Stomach (tissue), 19 donors: ENCODE measurements at places on chromosomes 7 and 10. TPM values are rescaled to one million over a fixed set of nuclear protein-coding genes. Genes with fewer than 3 reads are reported as not detected.

The CYP2C19 gene
- total RNA-seq: 19.7 TPM

DNA sequence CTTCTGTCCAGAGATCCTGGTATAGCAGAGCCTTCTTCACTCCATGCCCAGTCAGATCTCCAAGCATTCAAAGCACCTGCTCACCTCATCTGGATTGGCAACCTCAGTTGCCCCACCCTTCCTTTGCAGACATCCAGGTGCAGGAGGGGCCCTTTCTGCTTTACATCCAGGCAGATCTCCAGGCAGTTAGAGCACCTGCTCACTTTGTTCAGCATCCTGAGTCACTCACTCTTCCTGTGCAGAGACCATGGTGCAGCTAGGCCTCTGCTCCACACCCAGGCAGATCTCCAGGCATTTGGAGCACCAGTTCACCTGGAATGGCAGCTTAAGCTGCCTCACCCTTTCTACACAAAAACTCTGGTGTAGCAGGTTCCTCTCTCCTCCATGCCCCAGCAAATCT, 153.1 kb downstream of the CDK14 start:
- no peak overlapping the region for H3K4me3 ChIP-seq
- H3K36me3 ChIP-seq: no peaks in the 10 kb centered on the region
- DNase-seq: no peak
- H3K4me1 ChIP-seq: no peaks in the 10 kb centered on the region
- H3K27ac ChIP-seq: no peak overlapping the region

- H3K4me1 ChIP-seq: peaks cover 42% of the 10 kb centered on the region
- no peak for DNase-seq
- H3K27ac ChIP-seq: no peak overlapping the region
- H3K36me3 ChIP-seq: no peaks in the 10 kb centered on the region
Measured at GRCh38 chr10:75658036-75658435, 226.6 kb downstream of the LRMDA start.

GRCh38 chr10:63253040-63253439, 119.9 kb downstream of the NRBF2 start:
- peaks cover 14% of the 10 kb centered on the region for H3K4me1 ChIP-seq
- H3K36me3 ChIP-seq: peaks cover 12% of the 10 kb centered on the region
- H3K27me3 ChIP-seq: no peaks in the 10 kb centered on the region
- no peak for DNase-seq

GRCh38 chr10:31146491-31147209, 115.0 kb upstream of the ZNF438 start:
- H3K36me3 ChIP-seq: no peaks in the 10 kb centered on the region
- H3K27me3 ChIP-seq: no peaks in the 10 kb centered on the region
- no peaks in the 10 kb centered on the region for H3K4me1 ChIP-seq
- no peak overlapping the region for H3K27ac ChIP-seq

DNA sequence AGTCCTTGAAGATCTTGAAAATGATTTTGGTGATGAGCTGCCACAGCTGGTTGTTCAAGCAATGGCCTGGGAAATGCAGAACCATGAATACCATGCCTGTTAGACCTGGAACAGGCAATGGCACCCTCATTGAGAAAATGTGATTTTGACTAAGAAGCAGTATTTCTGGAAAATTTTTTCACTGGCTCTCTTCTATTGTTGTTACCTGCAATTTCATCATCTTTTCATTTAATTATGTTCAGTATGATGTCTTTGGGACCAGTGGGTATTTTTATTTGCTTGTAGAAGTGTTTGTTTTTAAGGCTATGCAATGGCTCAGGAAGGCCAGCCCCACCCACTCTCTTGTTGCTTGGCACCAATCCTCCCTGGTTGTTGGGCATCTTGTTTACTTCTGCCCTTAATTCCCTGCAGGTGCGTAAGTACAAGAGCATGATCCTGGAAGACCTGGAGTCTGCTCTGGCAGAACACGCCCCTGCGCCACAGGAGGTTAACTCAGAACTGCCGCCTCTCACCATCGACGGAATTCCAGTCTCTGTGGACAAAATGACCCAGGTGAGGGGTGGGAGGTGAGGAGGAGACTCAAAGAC, 78.6 kb downstream of the NRF1 start:
- H3K27me3 ChIP-seq: no peaks in the 10 kb centered on the region
- peaks cover 9% of the 10 kb centered on the region for H3K36me3 ChIP-seq
- H3K27ac ChIP-seq: no peak overlapping the region
- peak; percentile 25 for DNase-seq
- H3K4me1 ChIP-seq: peaks cover 6% of the 10 kb centered on the region
